ENCODE measurements at places on chromosomes 3 and 15.
A peak's percentile ranks its signal among the peaks of the same experiment; 100 is the strongest.

GRCh38 chr3:82386647-82387046 is 625.2 kb upstream of the GBE1 start:
- peak; percentile 5 for DNase-seq

DNA sequence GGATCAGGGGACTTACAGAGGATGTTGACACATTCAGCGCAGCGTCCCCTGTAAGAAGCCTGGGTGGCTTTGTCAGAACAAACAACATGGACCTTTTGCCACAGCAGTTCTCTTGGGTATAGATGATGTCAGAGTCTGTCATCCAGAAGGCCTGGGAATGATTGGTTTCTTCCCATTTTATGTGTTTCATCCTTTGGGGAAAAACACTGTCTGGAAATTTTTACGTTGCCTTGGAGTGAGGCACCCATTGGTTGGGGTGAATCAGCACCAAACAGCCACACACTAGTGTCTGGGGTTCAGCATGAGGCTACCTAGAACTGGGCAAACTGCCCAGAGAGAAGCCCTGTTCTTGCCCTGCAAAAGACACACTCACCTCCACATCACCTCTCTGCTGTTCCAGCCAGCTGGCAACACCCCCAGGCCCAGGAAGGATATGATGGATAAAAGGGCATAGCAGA is 123.0 kb downstream of the FAM43A start:
- DNase-seq: peak; percentile 52

- no peak for DNase-seq
These were observed 319.3 kb upstream of the SATB1 start for GRCh38 chr3:18744472-18744871.

GRCh38 chr3:194137506-194138474 is 1.8 kb downstream of the HES1 start:
- peak; percentile 71 for DNase-seq

GRCh38 chr3:172726380-172726779 is 15.5 kb upstream of the NCEH1 start:
- no peak for DNase-seq

GRCh38 chr15:62803856-62804400 is 238.6 kb upstream of the TPM1 start:
- no peak for DNase-seq

- DNase-seq: peak; percentile 90
These were observed 2.3 kb downstream of the SETD5 start for GRCh38 chr3:9399746-9400145.

DNA sequence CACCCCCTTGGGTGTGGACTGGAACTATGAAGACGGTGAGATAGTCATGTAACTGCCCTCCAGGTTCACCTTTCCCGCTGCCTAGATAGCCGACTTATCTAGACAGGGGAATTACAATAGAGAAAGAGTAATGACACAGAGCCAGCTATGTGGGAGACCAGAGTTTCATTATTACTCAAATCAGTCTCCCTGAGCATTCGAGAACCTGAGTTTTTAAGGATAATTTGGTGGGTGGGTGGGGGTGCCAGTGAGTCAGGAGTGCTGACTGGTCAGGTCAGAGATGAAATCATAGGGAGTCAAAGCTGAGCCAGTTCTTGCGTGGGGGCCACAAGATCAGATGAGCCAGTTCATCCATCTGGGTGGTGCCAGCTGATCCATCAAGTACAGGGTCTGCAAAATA is 19.7 kb upstream of the DNAJC19 start:
- DNase-seq: no peak
